ENCODE measurements at places on chromosomes 4 and X.

DNA sequence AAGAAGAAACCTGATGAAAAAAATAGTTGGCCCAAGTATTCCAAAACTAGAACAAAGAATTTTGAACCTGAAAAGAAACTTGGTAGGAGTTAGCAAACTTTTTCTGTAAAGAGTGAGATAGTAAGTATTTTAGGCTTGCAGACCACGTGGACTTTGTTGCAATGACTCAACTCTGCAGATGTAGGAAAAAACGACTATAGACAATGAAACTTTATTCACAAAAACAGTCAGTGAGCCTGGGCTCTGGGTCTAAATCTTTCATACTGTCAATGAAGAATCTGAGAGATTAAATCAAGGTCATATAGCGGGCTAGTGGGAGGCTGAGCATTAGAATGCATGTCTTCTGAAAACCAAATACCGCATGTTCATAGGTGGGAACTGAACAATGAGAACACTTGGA, 23.0 kb downstream of the SH3D19 start:
- no peaks in the 10 kb centered on the region for H3K27me3 ChIP-seq
- no peak for DNase-seq
- H3K4me3 ChIP-seq: no peak overlapping the region

- no peaks in the 10 kb centered on the region for H3K36me3 ChIP-seq
- H3K27ac ChIP-seq: no peak overlapping the region
- peak overlapping the region; percentile 38 for H3K4me3 ChIP-seq
Observed at GRCh38 chrX:55210931-55211677, 9.0 kb upstream of the PAGE5 start.

DNA sequence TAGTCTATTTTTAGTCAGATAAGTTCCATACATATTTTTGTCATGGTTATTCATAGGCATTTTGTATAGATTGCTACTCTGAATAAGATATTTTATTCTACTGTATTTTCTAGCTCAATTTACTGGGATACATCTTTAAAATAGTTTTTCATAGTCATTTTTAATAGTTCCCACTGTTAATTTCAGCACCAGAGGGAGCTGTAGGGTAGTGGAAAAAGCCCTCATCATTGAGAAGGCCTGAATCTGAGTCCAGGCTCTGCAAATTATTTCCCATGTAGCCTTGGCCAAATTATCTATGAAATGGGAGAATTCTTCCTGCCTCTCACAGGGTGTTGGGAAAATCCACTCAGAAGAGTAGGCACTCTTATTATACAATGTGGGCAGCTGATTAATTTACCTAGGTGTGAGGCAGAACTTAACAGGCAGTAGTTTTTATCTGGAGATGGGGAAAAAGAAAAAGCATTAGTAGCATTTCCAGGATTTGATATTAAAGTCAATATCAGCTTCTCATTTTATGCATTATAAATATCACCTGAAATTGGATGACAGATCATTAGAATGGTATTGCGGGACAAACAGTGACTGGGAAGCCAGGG, 102.9 kb upstream of the PAQR3 start:
- DNase-seq: no peak
- no peak overlapping the region for H3K4me3 ChIP-seq
- no peaks in the 10 kb centered on the region for H3K27me3 ChIP-seq
- no peaks in the 10 kb centered on the region for H3K4me1 ChIP-seq
- H3K27ac ChIP-seq: no peak overlapping the region

DNA sequence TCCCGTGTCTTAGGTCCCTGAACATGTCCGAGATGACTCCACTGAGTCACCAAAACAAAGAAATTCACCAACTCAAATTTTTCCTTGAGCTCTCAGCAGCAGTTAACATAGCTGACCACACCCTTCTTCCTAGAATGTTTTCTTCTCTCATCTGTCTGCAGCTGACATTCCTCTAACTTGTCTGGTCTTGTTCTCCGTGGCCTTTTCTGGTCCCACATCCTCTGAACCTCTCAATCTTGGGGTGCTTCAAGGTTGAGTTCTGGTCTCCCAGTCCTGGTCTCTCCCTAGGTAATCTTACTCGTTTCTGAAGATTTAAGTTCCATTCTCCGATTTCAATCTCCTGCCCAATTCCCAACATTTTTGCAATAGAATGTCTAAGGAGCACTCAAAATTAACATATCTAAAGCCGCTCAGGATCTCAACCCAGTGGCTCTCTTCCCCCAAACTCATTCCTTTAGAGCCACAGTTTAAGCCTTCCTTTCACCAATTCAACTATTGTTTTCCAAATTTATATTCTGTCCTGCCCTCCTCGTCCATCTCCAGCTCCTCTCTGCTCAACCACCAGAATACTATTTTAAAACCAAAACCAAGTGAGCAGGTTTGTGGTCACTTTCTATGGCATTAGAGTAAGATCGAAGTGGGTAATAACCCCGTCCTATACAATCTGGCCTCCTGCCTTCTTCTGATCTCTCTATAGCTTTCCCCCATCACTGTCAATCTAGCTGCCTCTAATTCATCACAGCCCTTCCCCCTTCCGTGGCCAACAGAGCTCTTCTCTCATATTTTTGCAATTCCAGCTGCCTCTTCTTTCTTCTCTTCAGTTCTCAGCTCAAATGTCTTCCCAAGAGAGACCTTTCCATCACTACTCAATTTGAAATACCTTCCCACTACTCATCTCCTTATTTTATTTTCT, 1.2 kb downstream of the TRIML2 start:
- H3K36me3 ChIP-seq: no peaks in the 10 kb centered on the region
- H3K27me3 ChIP-seq: no peaks in the 10 kb centered on the region
- no peak overlapping the region for H3K4me3 ChIP-seq
- no peak for DNase-seq
- no peaks in the 10 kb centered on the region for H3K4me1 ChIP-seq

DNA sequence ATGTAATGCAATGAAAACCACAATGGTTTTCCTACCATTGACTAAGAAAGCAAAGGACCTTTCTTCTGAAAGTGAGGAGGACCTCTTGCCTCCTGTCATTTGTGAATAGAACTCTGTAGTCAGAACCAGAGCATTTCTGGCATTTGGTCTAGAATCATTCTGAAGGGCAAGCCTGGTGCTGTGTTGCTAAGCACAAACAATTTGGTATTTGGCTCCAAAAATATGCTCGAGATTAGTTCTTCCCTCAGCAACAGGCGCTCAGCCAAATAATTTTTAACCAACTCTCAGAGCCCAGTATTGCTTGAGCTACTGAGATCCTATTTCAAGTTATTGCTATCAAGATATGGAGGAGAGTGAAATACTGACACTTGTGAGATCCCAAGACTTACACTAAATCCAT, 71.0 kb downstream of the SNCA start:
- H3K36me3 ChIP-seq: no peaks in the 10 kb centered on the region
- H3K4me1 ChIP-seq: no peaks in the 10 kb centered on the region
- no peaks in the 10 kb centered on the region for H3K27me3 ChIP-seq
- DNase-seq: no peak
- no peak overlapping the region for H3K27ac ChIP-seq

DNA sequence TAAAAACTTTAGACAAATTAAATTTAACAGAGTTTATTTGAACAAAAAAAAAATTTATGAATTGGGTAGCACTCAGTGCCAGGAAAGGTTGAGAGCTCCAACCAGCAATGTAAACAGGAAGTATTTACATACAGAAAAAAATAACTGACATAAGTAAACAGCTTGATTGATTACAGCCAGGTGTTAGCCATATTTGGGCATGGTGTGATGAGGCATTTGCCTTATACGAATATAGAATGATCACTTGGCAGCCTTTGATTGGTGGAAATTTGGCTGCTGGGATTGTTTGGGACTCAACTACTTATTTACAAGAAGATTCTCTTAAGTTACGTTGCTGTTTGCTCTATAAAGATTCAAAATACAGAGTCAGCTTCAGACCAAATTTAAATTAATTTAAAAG, 172.0 kb downstream of the ADAM29 start:
- no peak overlapping the region for H3K4me3 ChIP-seq
- H3K36me3 ChIP-seq: no peaks in the 10 kb centered on the region
- no peaks in the 10 kb centered on the region for H3K4me1 ChIP-seq
- DNase-seq: no peak
- no peaks in the 10 kb centered on the region for H3K27me3 ChIP-seq

DNA sequence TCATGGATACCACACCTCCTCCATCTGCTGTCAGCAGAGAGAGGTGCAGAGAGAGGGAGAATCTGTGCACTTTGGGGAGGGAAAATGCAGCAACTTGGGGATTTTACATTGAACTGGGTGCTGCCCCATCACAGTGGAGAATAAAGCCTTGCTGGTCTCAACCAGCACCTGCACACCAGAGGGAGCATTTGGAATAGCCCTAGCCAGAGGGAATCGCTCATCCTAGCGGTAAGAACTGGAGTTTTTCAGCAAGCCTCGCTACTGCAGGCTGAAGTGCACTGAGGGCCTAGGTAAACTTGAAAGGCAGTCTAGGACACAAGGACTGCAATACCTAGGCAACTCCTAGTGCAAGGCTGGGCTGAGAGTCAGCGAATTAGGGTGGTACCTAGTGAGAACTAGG, 148.7 kb downstream of the KDR start:
- no peak for DNase-seq
- no peak overlapping the region for H3K27ac ChIP-seq
- H3K36me3 ChIP-seq: no peaks in the 10 kb centered on the region
- no peak overlapping the region for H3K4me3 ChIP-seq
- H3K4me1 ChIP-seq: no peaks in the 10 kb centered on the region

DNA sequence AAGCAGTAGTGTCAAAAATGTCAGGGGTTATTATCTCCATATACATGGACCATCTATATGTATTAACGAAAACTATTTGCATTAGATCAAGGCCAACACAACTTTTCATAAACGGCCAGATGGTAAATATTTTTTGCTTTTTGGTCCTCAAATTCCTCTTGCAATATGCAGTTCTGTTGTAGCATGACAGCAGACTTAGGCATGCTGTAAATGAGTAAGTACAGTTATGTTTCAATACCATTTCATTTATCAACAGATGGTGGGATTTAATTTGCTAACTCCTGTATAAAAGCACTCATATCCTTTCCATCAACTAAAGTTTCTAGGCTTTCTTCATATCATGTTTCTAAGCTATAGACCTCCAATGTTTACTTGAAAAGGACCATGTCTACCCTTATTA, 208.1 kb downstream of the ANKRD50 start:
- H3K4me3 ChIP-seq: no peak overlapping the region
- H3K4me1 ChIP-seq: no peaks in the 10 kb centered on the region
- H3K27ac ChIP-seq: no peak overlapping the region
- H3K36me3 ChIP-seq: no peaks in the 10 kb centered on the region

All from Panc1 (cell line).